ENCODE measurements at places on chromosomes 1 and 21.
A peak's percentile ranks its signal among the peaks of the same experiment; 100 is the strongest.

- DNase-seq = peak; percentile 20
Observed at GRCh38 chr1:72197786-72198185, 84.6 kb downstream of the NEGR1 start.

GRCh38 chr1:65150583-65151263 lies 2.7 kb downstream of the AK4 start:
- DNase-seq = no peak

DNA sequence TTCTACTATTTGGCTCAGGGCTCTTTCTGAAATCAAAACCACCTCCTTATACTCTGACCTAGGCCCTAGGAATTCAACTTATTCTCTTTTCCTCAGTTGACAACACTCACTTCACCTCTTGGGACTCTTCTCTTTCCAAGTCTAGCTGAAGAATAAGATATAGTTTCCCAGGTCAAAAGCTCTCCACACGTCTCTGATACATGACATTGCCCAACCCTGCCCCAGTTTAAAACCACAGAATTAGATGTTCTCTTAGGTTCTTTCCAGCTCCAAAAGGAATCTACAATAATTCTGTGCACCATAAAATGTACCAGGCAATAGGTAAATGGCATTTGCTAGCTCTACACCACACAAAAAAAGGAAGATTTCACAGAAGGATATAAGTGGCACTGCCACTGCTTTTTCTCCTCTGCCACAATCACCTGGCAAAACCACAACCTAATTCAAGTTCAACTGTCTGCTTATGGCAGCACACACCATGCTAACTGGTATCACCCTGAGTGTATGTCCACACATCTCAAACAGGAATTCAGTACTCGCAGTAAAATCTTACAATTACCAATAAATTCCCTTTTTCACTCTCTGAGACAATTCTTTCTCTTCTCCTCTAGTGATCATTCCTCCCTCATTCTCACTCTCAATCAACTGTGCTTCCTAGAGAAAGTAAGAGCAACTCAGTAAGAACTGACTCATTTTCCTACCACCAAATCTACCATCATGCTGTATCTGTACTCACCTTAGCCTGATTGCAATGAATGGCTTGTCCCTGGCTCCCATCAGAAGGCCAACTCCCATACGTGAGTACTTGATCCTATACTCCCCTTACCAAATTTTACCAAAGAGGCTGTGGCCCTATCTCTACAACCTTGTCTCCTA lies 27.3 kb downstream of the ZBTB8OS start:
- no peak for DNase-seq

GRCh38 chr1:6208723-6209660 lies 3.1 kb downstream of the RNF207 start:
- peak; percentile 38 for DNase-seq

DNA sequence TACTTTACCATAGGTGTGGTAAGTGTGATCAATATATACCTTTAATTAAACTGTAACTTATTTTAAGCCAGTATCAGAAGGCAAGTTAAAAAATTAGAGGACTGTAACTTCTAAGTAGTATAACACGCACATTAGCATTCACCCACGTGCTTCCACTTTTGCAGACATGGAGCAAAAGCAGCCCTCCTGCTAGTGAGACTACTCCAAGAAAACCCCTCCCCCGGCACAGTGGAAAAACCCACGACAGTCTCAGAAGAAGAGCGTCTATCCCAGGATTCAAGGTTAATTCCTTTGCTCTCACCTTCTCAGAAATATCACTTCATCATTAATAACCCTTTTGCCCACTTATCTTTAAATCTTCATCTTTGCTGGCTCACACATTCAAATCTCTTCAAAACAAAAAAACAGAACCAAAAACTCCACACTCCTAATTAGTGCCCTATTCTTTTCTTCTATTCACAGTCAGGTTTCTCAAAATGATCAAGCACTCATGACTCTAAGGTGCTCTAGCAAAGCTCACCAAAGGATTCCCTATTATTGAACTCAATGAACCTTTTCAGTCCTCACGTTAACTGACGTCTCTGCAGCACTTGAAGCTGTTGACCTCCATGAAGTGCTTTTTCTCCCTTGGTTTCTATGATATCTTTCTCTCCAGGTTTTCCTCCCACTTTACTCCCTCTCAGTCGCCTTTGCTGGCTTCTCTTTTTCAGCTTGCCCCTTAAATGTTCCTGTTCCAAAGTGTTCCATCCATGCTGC lies 213.5 kb downstream of the SMYD3 start:
- no peak for DNase-seq

- no peak for DNase-seq
Observed at GRCh38 chr1:96414598-96414997, 307.0 kb upstream of the PTBP2 start.

GRCh38 chr1:29793101-29793546 lies 556.8 kb downstream of the PTPRU start:
- DNase-seq = peak; percentile 82

GRCh38 chr1:154404984-154405746 lies at the start of gene IL6R:
TSS of gene IL6R (plus strand) at chr1:154405343. CDS start at chr1:154405630, 287 bp downstream.
- DNase-seq = peak; percentile 93

DNA sequence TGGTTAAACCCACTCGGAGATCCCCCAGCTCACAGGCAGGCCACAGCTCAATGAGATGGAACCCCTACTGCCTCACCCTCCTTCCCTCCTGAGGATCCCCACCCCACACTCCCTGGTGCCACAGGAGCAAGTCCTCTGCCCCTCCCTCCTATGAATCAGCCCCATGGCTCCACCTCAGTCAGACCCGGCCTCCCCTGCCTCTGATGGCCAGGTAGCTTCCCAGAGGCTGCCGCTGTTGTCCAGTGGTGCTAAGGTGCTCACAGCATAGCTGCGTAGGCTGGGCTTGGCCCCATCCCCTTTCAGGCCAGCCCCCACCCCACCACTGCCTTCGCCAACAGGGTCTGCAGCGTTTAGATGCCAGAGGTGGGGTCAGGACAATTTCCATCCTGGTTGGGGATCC lies 98.5 kb upstream of the IGSF21 start:
- DNase-seq = no peak

- DNase-seq = no peak
Observed at GRCh38 chr1:183952101-183952500, 85.4 kb downstream of the COLGALT2 start.

DNA sequence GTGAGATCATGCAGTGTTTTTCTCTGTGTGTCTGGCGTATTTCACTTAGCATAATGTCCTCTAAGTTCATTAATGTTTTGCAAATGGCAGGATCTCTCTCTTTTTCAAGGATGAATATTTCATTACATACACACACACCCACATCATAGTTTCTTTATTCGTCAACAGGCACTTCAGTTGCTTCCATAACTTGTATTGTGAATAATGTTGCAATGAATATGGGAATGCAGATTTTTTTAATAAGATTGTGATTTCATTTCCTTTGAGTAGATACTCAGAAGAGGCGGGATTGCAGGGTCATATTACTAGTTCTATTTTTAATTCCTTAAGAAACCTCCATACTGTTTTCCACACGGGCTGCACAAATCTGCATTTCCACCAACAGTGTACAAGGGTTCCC lies 134.0 kb downstream of the CLEC20A start:
- peak; percentile 62 for DNase-seq

GRCh38 chr1:71706029-71706671 lies 576.2 kb downstream of the NEGR1 start:
- no peak for DNase-seq

GRCh38 chr1:168368131-168368530 lies 87.5 kb downstream of the TBX19 start:
- no peak for DNase-seq

- DNase-seq = no peak
Observed at GRCh38 chr1:92543131-92544055, 56.7 kb upstream of the GFI1 start.

GRCh38 chr1:25744636-25745425 lies 55.2 kb upstream of the SELENON start:
- DNase-seq = no peak

- DNase-seq = peak; percentile 32
Observed at GRCh38 chr1:116842654-116843053, 67.1 kb upstream of the PTGFRN start.

DNA sequence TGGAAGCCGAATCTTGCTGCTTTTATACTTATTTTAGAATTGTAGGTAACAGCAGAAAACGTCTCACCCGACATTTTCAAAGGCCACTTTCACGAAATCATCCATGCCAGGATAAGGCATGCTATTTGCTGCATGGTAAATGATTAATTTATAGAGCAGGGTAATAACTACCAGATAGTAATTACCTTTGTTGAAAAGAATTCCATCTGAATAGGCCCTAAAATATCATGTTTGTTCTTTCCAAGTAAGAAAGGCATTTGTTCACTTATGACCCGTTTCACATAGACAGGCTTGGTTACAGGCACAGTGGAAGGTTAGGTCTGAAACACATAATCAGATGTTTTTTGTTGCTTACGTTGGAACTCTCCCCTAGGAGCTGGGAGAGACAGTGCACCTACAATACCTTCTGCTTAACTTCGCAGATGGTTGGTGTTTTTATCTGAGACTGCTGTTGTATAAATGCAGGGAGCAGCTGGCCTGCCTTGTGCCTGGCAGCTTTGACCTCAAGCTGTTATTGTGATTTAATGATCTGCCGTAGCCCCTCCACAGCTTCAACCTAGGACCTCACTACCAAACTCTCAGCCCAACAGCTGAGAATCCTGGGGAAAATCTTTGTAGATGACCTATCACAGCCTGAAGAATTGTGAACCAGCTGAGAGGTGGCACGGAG lies 1.6 kb downstream of the SLC44A3 start:
- DNase-seq = no peak

DNA sequence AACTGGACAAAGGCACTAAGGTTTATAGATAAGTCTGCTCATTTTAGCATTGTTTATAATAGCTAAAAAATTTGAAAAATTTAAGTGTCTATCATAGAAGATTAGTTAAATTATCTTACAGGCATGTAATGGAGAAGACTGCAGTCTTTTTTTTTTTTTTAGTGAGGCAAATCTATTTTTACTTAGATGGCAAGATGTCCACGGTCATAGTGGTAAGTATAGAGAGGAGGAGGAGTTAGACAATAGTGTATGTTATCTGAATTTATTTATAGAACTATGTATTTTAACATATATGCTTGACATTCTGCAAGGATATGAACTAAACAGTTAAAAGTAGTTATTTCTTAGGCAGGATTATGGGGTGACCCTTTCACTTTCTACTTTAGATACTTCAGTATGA lies 149.0 kb downstream of the SYT2 start:
- DNase-seq = no peak

DNA sequence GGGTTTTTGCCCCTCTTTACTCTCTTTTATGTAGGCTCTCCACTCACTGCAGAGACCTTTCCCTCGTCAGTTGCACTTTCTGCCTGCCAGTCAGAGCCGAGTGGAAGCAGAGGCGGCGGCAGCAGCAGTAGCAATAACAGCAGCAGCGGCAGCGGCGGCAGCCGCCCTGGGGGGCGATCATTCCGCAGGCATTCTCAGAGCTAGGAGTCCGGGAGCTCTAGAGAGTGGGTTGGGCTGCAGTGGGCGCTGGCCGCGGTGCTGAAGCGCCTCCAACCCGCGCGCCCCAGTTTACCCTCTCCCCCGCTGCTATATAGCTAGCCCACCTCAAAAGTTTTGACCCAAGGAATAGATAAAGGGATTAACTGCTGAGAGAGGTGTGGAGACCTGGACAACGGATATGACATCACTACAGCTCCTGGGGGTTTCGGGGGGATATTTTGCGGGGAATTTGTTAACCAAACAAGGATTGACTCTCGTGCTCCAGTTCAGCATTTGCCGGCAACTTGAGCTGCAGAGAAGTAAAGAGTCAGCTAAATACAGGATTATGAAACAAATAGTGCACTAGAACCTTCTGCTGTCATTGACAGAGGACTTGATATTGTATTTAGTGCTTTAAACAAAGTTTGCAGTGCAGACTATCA lies at the start of gene OLFM3:
Gene OLFM3 (minus strand): TSS at position 102 of the 641 bp plus-strand sequence.
- no peak for DNase-seq

DNA sequence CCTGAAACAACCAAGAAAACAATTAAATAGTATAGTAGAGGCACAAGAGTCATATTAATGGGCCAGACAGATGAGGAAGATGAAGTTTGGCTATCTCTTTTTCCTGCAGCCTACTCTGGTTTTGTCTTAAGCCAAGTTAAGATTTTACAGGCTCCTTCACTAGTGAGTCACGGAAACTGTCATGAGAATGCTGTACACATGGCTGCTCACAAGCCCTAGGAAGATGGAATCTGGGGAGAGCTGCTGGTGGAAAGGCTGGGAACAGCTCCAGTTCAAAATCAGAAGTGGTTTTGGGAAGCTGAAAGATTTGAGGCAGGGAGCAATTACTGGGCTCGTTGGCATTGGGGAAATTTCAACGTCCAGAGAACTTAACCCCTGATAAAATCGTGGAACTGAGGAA lies 46.4 kb upstream of the S1PR1 start:
- DNase-seq = peak; percentile 22

GRCh38 chr1:191674626-191675179 lies 483.6 kb upstream of the RGS18 start:
- no peak for DNase-seq

GRCh38 chr1:233227930-233228465 lies 67.5 kb downstream of the PCNX2 start:
- DNase-seq = no peak

GRCh38 chr1:16920951-16921350 lies 780 bp upstream of the CROCC start:
- DNase-seq = no peak

GRCh38 chr1:213938776-213939175 lies 49.0 kb upstream of the PROX1 start:
- no peak for DNase-seq

DNA sequence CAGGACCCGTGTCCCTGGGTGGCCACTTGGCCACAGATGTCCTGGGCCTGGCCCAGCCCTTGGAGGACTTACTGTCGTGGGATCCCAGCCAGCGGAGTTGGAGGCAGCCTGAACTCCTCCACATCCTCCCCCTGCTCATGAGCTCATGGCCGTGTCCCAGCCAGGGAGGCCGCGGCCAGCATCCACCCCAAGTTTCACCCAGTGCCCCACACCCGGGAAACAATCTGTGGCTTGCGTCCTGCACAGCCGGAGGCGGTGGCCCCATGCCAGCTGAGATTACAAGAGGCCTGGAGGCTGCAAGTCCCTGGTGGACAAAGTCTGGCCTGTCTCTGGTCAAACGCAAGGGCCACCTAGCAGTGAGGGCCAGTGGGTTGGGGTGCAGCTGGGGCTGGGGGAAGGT lies 27.5 kb upstream of the TMEM52 start:
- peak; percentile 47 for DNase-seq

DNA sequence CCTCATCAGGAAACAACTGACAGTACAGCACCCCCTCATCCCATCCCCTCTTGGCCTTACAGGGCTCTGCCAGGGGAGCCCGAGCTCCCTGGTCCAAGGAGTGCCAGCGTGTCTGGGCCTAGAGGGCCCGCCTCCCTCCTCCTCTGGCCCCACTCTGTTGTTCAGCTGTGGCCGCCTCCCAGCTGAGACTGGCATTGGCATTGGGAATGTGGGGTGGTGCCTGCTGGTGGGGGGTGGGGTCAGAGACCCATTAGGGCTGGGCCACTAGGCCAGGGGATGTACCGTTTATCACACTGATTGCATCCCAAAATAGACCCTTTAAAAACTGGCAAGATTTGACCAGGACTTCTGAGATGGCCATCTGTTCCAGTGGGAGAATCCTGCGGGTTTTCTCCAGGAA lies 1.4 kb downstream of the LDLRAP1 start:
- no peak for DNase-seq

GRCh38 chr1:15206418-15207030 lies 40.5 kb upstream of the FHAD1 start:
- DNase-seq = no peak

- DNase-seq = peak; percentile 78
Observed at GRCh38 chr1:178283409-178283808, 189.5 kb downstream of the RASAL2 start.
